Left lung (tissue), 14 donors: ENCODE measurements at places on chromosomes 13 and 19. TPM values are rescaled to one million over a fixed set of nuclear protein-coding genes. Genes with fewer than 3 reads are reported as not detected.

CACNA1A gene
- 0.20 TPM for total RNA-seq

NKPD1 gene
- total RNA-seq, result not detected

ZGLP1 gene
- 7.8 TPM for total RNA-seq

PDE4C gene
- 3.7 TPM for total RNA-seq

DCLK1 gene
- total RNA-seq, result 20.5 TPM

TMPRSS9 gene
- total RNA-seq, result not detected

ICAM5 gene
- 10.2 TPM for total RNA-seq

C19orf85 gene
- total RNA-seq, result not detected

TMEM59L gene
- 4.9 TPM for total RNA-seq

KLK2 gene
- total RNA-seq, result not detected

DNA sequence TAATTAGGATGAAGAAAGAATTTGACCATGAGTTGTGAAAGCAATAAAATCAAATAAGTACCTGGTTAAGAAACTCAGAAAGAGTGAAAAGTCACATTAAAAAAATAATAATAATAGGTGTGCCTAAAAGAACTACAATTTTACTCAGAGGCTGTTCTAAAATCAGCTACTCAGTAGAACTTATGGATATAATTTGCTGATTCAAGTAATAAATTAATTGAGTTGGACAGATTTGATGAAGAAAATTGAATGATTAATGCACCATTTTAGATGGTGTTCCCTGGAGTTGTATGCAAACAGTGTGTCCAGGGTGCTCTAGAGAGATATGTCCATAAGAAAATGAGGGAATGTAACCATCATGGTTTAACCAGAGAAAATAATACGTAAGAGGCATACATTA lies 2852.5 kb downstream of the PCDH9 start:
- DNase-seq, result no peak
- H3K27me3 ChIP-seq, result no peaks in the 10 kb centered on the region
- H3K4me1 ChIP-seq, result no peaks in the 10 kb centered on the region
- no peak overlapping the region for H3K4me3 ChIP-seq

DNA sequence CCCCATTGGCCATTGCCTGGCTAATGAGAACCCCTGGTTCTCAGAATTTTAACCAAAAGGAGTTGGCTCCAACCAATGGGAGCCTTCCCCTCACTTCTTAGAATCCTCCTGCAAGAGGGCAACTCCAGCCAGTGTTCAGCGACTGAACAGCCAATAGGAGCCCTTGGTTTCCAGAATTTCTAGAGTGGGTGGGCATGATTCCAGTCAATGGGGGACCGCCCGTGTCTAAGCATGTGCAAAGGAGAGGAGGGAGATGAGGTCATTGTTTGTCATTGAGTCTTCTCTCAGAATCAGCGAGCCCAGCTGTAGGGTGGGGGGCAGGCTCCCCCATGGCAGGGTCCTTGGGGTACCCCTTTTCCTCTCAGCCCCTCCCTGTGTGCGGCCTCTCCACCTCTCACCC lies 9.5 kb upstream of the SWSAP1 start:
- no peaks in the 10 kb centered on the region for H3K4me1 ChIP-seq
- H3K36me3 ChIP-seq, result peaks cover 82% of the 10 kb centered on the region
- no peak for DNase-seq
- no peaks in the 10 kb centered on the region for H3K27me3 ChIP-seq
- no peak overlapping the region for H3K4me3 ChIP-seq
- H3K27ac ChIP-seq, result no peak overlapping the region

GRCh38 chr13:103243495-103243894 lies 177.3 kb upstream of the SLC10A2 start:
- no peaks in the 10 kb centered on the region for H3K36me3 ChIP-seq
- no peaks in the 10 kb centered on the region for H3K27me3 ChIP-seq
- H3K4me1 ChIP-seq, result no peaks in the 10 kb centered on the region

DNA sequence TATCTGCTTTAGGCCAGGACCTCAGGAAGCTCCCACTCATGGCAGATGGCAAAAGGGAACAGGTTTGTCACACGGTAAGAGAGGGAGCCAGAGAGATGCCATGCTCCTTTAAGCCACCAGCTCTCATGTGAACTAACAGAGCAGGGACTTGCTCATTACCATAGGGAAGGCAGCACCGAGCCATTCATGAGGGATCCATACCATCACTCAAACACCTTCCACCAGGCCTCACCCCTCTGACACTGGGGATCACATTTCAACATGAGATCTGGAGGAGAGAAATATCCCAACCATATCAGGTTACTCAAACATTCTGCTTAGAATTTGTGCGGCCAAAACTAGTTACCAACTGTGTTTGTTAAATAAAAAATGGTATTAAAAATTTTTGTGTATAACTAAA lies 427.0 kb downstream of the UQCRFS1 start:
- H3K4me1 ChIP-seq, result no peaks in the 10 kb centered on the region
- no peak overlapping the region for H3K4me3 ChIP-seq
- H3K27me3 ChIP-seq, result no peaks in the 10 kb centered on the region
- no peak for DNase-seq
- H3K27ac ChIP-seq, result no peak overlapping the region
- no peaks in the 10 kb centered on the region for H3K36me3 ChIP-seq

GRCh38 chr19:8046569-8047165 lies 5.9 kb upstream of the CCL25 start:
- H3K27ac ChIP-seq, result no peak overlapping the region
- no peak overlapping the region for H3K4me3 ChIP-seq
- no peak for DNase-seq
- no peaks in the 10 kb centered on the region for H3K27me3 ChIP-seq
- no peaks in the 10 kb centered on the region for H3K36me3 ChIP-seq
- H3K4me1 ChIP-seq, result peaks cover 10% of the 10 kb centered on the region

DNA sequence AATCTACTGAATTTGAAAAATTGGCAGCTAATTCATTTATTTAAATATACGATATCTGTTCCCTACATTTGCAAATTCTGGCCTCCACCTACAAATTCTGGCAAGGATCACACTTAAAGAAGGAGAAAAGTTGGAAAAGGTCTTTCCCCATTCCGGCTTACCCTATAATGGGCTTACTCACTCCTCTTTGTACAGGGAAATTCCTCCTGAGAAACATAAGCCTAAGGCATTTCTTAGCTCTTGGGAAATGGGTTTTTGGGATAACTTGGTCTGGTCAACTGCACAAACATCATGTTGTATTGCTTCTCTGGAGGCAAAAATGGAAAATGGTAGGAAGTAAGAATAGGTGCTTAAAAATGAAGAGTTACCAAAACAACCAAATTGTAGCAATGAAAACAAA lies 25.5 kb downstream of the KCTD12 start:
- no peak overlapping the region for H3K4me3 ChIP-seq
- no peaks in the 10 kb centered on the region for H3K36me3 ChIP-seq
- H3K27ac ChIP-seq, result no peak overlapping the region
- no peak for DNase-seq
- H3K27me3 ChIP-seq, result no peaks in the 10 kb centered on the region

GRCh38 chr13:104648291-104648690 lies 1582.1 kb upstream of the SLC10A2 start:
- H3K4me3 ChIP-seq, result no peak overlapping the region
- no peak overlapping the region for H3K27ac ChIP-seq
- H3K4me1 ChIP-seq, result no peaks in the 10 kb centered on the region
- DNase-seq, result no peak

- H3K4me1 ChIP-seq, result no peaks in the 10 kb centered on the region
- no peak overlapping the region for H3K27ac ChIP-seq
- no peak overlapping the region for H3K4me3 ChIP-seq
- DNase-seq, result no peak
- no peaks in the 10 kb centered on the region for H3K36me3 ChIP-seq
Observed at GRCh38 chr19:56611288-56611687, 16.2 kb downstream of the ZNF71 start.

- DNase-seq, result no peak
- H3K4me1 ChIP-seq, result no peaks in the 10 kb centered on the region
- no peak overlapping the region for H3K4me3 ChIP-seq
- no peaks in the 10 kb centered on the region for H3K36me3 ChIP-seq
Observed at GRCh38 chr13:32107474-32107873, 75.9 kb downstream of the FRY start.

GRCh38 chr13:46687810-46688209 lies 109.2 kb downstream of the ESD start:
- no peaks in the 10 kb centered on the region for H3K36me3 ChIP-seq
- no peaks in the 10 kb centered on the region for H3K27me3 ChIP-seq
- DNase-seq, result no peak
- H3K4me3 ChIP-seq, result no peak overlapping the region

DNA sequence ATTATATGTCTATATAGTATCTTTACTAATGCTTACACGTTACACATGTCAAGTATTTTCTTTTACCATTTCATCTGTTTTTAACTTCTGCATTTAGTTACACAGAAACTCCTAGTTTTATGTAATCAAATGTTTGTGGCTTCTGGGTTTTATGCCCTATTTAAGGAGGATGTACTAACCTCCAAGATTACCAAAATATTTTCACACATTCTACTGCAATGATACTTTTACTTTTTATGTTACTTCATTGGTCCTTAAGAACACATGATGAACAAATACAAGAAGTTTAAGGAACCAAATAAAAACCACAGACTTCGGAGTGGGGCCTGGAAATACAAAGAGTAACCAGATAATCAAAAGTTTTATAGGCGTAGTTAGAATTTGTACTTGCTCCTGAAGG lies 37.2 kb downstream of the ZC3H13 start:
- no peak for DNase-seq
- no peaks in the 10 kb centered on the region for H3K27me3 ChIP-seq
- H3K4me3 ChIP-seq, result no peak overlapping the region
- H3K36me3 ChIP-seq, result no peaks in the 10 kb centered on the region

GRCh38 chr19:5873617-5874199 lies 3.4 kb upstream of the FUT5 start:
- no peaks in the 10 kb centered on the region for H3K4me1 ChIP-seq
- H3K27me3 ChIP-seq, result no peaks in the 10 kb centered on the region
- H3K27ac ChIP-seq, result no peak overlapping the region
- no peaks in the 10 kb centered on the region for H3K36me3 ChIP-seq
- H3K4me3 ChIP-seq, result no peak overlapping the region
- DNase-seq, result no peak

DNA sequence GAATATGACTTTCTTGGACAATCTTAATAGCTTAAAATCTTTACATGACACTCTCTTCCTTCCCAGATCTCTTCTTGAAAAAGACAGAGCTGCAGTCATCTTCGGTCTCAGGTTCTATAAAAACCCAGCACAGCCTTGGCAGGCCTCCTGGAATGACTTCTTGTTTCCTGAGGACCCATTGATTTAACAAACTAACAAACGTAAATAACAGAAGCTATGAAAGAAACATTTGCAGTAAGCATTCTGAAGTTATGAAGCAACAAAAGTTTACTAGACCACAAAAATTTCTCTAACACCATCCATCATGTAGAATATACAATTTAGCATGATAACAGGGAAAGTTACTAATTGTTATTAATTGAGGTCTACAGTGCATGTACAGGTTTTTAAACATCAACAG lies 62.8 kb upstream of the STARD13 start:
- H3K4me3 ChIP-seq, result no peak overlapping the region
- H3K27me3 ChIP-seq, result no peaks in the 10 kb centered on the region
- no peaks in the 10 kb centered on the region for H3K4me1 ChIP-seq
- no peak for DNase-seq
- H3K27ac ChIP-seq, result no peak overlapping the region

- no peak overlapping the region for H3K4me3 ChIP-seq
- no peaks in the 10 kb centered on the region for H3K27me3 ChIP-seq
- no peaks in the 10 kb centered on the region for H3K36me3 ChIP-seq
- no peaks in the 10 kb centered on the region for H3K4me1 ChIP-seq
Observed at GRCh38 chr13:80437231-80437630, 96.3 kb upstream of the SPRY2 start.

GRCh38 chr19:7855426-7856108 lies 18.6 kb downstream of the PRR36 start:
- peaks cover 22% of the 10 kb centered on the region for H3K36me3 ChIP-seq
- peaks cover 14% of the 10 kb centered on the region for H3K27me3 ChIP-seq
- DNase-seq, result no peak
- H3K27ac ChIP-seq, result no peak overlapping the region

- DNase-seq, result no peak
- H3K27me3 ChIP-seq, result peaks cover 4% of the 10 kb centered on the region
- no peak overlapping the region for H3K4me3 ChIP-seq
- no peaks in the 10 kb centered on the region for H3K36me3 ChIP-seq
- H3K4me1 ChIP-seq, result no peaks in the 10 kb centered on the region
Observed at GRCh38 chr13:47004540-47004939, 107.7 kb upstream of the HTR2A start.

GRCh38 chr13:88736026-88736425 lies 1064.9 kb downstream of the SLITRK5 start:
- H3K36me3 ChIP-seq, result no peaks in the 10 kb centered on the region
- no peak overlapping the region for H3K27ac ChIP-seq
- DNase-seq, result no peak
- H3K4me1 ChIP-seq, result no peaks in the 10 kb centered on the region
- no peaks in the 10 kb centered on the region for H3K27me3 ChIP-seq
